ENCODE measurements at places on chromosomes 2 and 18.
A peak's percentile ranks its signal among the peaks of the same experiment; 100 is the strongest.

GRCh38 chr2:124136110-124136509, 111.0 kb downstream of the CNTNAP5 start:
- no peak for DNase-seq

DNA sequence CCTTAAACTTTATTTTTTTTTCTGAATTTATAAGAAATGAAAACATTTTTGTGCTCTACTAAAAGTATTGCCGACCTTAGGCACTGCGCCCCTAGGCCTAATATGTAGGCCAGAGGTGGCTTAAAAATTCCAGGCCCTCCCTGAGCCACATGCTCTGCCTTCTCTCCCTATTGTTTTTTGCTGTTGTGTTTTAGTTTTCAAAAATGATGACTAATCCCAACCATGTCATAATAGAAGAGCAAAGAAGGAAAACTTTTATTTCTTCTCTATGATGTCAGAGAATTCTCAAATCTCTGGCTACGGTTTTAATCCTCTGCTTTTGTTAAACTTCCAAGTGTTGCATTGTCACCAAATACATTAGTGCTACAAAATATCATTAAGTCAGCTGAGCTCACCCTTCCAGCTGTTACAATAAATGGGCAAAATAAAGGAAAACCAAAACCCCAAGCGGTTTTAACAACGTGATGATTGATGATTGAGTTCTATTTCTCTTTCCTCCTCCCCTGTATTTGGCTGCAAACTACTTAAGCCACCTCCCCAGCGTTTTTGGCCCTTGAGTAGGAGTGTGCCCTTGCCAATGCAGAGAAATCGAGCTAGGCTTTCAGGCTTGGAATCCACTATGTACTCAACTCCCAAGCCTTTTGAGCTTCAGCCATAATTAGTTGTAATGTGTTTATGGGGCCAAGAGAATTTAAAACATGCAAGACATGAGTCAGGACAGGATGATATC, 163.5 kb upstream of the POU3F3 start:
- no peak for DNase-seq

DNA sequence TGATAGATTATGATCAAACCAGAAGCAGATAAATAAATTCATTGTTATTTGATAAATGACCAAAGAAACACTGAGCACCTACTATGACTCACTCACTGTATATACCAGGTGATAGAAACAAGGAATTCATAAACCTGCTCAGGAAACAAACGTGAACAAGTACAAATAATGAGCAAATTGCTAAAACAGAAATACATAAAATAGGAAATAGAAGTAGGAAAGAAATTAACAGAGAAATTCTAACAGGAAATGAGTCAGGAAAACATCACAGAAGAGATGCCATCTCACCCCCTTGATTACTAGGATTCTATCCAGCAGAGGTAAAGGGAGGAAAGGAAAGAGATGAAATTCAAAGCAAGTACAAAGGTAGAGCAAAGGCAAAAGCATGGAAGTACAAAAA, 31.3 kb downstream of the EXOC6B start:
- DNase-seq = no peak

DNA sequence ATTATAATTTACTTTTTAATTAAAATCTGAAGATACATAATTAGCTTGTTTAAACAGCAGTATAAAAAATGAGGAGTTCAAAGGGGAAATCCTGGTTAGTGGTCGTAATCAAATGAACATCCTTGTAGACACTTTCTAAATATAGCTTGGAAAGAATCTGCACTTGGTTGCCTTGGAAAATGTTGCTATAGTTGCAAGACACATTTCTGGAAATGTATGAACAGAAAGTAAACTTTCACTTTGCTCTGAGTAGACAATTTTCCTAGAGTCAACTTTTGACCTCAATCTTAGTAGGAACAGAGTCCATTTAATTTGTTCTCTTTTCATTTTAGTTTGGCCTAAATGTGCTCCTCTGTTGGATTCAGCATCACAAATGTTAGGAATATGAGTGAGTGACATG, 38.3 kb downstream of the GCA start:
- DNase-seq = no peak

DNA sequence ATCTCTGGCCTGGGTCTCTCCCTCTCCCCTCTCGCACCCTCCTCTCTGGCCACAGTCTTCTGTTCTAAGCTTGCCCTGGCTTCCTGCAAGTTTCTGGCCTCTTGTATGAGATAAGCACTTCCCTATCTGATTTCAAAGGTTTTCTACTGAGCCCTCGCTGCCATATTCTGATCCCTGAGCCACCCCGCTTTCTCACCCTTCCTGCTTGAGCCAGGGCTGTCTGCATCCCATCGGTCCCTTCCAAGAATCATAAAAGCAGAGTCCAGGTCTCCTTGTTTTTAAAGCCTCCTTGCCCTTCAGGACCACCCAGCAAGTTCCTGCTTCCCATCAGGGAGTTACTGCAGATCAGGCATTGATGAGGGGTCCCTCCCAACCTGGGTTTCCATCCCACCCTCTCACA, 110.2 kb downstream of the PRKCE start:
- no peak for DNase-seq

GRCh38 chr2:24919037-24919505, 966 bp downstream of the ADCY3 start:
- DNase-seq = no peak

DNA sequence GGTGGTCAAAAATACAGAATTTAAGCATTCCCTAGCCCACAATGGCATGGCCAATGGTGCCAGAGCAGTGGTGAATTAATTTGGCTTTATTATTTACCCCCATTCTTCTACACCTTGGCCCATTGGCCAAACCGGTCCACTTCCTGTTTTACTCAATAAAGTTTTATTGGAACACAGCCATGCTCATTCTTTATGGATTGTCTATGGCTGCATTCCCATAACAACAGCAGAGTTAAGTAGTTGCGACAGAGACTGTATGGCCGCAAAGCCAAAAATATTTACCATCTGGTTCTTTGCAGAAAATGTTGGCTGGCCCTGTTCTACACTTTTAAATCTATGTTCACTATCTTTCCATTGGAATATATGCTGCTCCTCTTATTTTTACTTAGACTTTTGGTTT, 130.3 kb upstream of the CCDC68 start:
- DNase-seq = no peak

- peak; percentile 42 for DNase-seq
These were observed 4.8 kb downstream of the SOX11 start for GRCh38 chr2:5696945-5697521.

DNA sequence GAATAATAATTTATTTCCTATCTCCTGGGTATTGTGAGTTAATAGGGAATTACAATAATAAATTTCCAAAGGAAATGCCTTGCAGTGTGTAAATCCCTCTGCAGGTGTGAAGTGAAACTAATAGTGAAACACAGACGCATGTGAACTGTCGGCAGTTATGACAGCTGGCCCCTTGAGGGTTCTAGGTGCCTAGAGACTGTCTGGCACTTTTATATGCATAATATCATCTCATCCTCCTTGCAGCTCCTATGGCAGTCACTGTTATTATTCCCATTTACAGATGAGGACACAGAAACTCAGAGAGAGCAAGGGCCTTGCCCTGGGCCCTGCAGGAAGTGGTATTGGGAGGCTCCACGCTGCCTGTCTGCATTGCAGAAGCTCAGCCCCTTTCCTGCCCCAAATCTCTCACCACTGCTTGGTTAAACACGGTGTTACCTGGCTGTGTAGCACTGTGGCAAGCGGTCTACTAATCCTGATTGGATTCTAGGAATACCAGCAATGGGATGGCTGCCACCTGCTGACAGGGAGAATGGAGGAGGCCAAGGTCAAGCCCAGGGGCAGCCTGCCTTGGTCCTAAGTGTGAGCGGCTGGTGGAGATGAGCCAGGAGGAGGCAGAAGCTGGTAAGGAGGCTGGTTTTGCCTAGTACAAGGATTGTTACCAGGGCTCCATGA, 32.8 kb upstream of the ACKR3 start:
- no peak for DNase-seq

GRCh38 chr2:64024259-64024949, 5.2 kb upstream of the VPS54 start:
- DNase-seq = no peak

DNA sequence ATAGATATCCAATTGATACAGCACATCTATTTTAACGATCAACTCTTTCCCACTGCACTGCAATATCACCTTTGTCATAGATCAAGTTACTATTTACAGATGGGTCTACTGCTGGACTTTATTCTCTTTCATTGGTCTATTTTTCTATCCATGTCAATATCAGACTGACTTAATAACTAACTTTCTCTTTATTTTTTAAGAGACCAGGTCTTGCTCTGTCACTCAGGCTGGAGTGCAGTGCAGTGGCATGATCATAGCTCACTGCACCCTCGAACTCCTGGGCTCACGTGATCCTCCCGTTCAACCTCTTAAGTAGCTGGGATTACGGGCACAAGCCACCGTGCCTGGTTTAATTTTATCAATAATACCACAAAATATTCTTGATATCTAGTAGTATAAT, 71.2 kb downstream of the TLK1 start:
- DNase-seq = no peak

DNA sequence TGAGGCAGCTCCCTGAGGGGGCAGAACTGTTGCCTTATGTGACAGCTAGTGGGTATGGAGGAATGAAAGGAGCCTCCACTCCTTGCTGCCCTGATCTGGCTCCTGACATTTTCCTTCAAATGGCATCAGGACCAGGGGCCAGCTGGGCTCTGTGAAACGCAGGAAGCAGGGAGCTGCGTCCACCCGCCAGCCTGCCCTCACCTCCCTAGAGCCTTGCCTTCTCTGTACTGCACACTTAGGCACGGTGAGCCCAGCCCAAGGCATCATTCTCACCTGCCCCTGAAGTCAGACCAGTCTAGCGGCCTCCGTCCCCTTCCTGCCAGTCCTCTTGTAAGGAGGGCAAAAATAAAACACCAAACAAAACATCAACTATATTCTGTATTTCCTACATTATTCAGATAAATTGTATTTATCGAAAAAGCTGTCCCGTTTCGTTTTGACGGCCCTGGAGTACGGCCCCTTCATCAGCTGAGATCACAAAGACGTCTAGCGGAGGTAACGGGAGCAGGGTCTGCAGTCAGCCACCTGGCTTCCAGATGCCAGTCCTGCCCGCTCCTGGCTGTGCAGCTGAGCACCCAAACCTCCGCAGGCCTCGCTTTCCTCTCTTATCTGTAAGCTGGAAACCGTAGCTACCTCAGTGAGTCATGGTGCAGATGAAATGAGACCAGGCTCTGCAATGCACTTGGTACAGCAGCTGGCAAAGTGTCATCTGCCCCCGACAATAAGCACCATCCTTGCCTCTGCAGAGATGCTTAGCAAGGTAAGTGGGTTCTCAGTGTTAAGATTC, 6.9 kb upstream of the CTDP1 start:
- DNase-seq = no peak

DNA sequence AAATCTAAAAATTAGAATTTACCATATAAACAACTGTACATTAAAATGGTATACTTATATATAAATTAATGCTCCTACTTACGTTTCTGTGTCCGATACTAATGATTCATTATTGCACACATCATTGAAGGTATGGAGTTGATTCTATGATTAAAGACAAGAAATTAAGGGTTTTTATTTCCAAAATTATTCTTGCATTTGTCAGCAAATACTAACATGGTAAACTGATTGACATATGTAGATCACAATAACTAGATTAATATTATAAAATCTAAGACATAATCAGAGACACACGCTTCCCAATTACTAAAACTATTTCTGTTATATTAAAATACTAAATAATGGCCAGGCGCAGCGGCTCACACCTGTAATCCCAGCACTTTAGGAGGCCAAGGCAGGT, 92.6 kb downstream of the USP34 start:
- DNase-seq = no peak

DNA sequence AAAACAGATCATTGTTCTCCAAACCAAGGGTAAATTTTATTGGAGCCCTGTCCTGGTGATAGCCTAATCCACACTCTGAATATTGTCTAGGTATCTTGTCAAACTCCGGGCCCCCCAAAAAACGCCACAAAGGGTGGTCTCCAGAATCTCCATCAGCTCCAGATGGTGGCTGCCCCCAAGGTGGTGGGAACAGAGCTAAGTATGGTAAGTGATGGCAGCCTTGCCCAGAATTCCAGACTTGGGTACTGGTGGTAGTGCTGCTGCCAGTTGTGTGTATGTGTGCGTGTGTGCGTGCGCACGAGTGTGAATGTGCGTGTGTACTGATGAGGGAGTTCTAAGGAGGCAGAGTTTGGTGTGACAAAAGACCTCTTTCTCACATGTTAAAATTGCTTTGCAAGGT, 51.2 kb downstream of the GREB1 start:
- DNase-seq = no peak

- no peak for DNase-seq
These were observed 77.8 kb upstream of the TFCP2L1 start for GRCh38 chr2:121362774-121363173.

DNA sequence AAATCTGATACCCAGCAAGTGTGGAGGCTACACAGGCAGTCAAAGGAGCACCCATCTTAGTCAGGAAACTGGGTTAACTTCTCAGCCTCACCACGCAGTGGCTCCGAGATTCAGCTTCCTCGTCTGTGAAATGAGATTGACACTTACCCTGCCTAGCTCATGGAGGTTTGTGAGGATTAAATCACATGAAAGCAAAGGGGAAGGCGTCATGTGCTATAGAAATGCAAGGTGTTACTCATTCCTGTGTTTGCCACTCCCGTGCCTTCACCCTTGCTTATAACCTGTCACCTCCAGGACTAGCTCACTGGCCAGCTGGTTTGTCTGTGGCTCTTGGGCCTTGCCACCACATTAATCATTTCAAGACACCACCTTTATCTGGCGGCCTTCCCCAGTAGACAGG, 118.9 kb upstream of the FOSL2 start:
- no peak for DNase-seq

- no peak for DNase-seq
These were observed 308.4 kb downstream of the ZNF804A start for GRCh38 chr2:184906709-184907108.

DNA sequence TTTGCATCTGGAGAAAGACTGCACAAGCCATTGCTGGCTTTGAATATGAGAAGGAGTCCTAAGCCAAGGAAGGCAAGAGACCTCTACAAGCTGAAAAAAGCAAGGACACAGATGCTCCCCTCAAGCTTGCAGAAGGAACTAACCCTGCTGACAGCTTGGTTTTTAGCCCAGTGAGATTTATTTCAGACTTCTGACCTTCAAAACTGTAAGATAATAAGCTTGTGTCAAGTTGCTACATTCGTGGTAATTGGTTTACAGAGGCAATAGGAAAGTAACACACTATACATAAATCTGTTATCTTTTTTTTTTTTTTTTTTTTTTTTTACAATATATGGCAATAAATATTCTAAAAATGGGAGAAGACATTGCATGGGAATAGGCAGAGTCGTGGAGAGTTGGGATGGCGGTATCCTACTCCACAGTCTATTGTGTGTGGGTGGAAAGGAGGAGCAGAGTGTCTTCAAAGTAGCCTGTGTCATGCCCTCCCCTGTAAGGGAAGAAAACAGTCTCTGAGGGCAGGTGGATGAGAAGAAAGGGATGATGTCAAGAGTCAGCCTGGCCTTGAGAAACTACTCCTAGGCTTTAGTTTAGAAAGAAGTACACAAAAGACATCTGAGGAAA, 196.9 kb downstream of the THSD7B start:
- DNase-seq = no peak

All from WTC11 (cell line).